T-helper 2 cell (primary cell): ENCODE measurements at places on chromosomes 13 and 19.

DNA sequence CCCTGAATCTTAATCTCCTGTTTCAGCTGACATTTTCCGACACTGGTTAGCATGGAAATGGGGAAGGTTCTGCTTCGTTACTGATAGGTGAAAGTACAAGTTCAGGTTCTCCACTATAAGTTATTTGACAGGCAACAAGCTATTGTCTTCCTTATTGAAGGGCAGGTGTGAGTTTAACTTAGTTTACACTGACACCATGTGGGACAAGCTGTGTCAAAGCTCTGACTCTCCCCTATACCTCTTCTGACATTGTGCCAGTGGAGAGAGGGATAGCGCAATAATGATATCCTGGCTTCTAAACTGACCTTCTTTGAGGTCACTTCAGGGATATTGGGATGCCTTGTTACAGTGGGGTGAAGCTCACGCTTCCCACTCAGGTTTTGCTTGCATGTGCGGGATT is 587.0 kb upstream of the SLITRK5 start:
- DNase-seq = no peak

DNA sequence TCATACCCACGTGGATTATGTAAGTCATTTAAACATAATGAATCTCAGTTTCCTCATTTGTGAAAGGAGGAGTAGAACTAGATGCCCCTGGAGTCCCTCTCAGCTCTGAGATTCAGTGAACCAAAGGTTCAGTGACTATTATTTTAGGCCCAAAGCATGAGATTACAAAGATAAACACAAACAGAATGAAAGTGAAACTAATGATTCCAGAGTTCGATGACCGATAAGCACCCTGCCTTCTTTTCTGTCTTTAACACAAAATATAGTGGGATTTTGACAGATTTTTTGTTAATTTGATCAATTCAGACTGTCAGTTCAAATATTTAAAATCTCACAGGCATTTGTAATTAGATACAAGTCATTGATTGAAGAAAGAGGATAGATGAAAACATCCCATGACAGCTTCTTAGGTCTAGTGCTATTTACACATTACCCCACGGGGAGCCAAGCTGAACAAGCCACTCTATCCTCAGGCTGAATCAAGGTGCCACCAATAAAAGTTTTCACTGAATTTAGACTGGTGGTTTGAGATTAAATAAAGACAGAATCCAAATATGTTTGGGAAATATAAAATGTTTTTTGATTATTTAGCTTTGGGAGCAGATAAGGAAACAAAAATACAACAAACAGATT is 64.6 kb upstream of the RAP2A start:
- peak; percentile 32 for DNase-seq

DNA sequence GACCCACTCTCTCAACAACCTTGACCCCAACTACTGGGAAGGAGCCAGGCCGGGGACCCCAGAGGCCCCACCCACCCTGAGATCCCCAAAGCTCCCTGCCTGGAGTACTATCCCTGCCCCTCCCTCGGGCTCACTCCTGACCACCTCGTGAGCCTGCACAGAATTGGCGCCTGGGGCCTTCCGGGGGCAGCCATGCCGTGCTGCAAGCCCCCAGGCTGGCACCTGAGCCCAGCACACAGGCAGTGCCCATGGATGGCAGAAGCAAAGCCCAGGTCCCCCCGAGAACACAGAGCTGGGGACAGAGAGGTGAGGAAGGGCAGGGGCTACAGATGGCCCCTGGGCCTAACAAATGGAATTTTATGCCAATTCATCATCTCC is 13.9 kb downstream of the LSM4 start:
- no peak for DNase-seq

DNA sequence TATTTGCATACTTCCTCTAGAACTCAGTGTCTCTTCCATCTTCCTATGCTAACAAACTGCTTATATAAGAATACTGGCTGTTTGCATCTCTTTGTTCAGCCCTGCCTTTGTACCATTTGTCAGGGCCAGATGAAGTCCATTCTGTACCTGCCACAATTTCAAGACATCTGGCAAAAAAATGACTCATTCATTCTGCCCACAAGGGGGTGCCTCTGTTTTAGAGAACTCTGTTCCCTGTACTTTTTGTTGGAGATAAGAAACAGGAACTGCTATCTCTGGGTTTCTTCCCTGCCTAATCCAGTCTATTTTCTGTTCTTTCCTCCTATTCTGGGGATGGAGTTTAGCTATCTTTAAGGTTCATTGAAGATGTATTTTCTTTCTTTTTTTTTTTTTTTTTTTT is 23.0 kb downstream of the ZNF568 start:
- DNase-seq = no peak

GRCh38 chr13:43127103-43127798 is 103.9 kb downstream of the DNAJC15 start:
- no peak for DNase-seq

DNA sequence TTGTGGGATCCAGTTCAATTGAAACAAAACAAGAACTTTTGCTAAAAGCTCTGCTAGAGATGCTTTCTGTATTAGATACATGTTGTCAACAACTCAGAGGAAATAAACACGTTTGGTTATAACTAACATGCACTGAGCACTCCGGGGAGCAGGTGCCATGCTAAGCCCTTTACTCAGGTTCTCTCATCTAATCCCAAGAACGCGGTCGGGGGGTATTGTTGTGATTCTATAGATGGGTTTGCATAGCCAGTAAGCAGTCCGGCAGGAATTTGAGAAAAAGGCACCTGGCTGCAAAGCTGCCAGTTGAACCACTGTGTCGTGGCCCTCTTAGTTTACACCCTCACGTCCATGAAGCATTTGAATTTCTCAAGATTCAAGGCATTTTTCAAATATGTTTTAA is 24.3 kb upstream of the SPACA7 start:
- DNase-seq = no peak

GRCh38 chr13:27583645-27584044 is 36.7 kb downstream of the LNX2 start:
- no peak for DNase-seq

- DNase-seq = no peak
These were observed 38.9 kb upstream of the IPO5 start for GRCh38 chr13:97914540-97914939.

GRCh38 chr13:97403893-97404750 is 29.8 kb upstream of the RAP2A start:
- DNase-seq = no peak

DNA sequence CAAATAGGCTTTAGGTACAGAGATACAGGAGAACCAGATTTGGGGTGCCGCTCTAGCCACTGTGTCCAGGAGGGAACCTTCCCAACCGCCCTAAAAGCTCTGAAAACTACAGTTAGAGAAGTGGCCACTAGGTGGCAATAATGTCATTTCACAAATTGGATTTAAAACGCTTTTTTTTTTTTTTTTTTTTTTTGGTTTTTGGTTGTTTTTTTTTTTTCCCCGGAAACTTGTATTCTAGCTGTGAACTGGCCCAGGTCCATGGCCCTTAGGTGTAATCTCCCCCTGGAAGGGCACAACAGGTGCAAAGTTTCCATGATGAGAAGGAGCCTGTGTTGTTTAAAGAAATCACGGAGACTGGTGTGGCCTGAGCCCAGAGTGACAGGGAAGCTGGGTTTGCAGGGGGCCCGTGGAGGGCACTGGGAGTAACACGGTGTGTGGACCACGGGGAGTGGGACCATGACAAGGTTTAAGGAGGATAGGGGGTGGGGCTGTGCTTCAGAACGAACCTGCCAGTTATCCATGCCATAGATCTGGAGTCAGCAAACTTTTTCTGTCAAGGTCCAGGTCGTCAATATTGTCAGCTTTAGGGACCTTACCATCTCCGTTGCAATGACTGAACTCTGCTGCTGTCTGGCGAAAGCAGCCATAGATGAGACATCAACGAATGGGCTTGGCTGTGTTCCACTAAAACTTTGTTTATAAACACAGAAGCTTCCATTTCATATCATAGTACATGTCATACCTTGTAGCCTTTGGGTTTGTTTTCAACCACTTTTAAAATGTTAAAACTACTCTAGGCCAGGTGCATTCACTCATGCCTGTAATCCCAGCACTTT is 10.1 kb downstream of the OR1I1 start:
- peak; percentile 66 for DNase-seq

- DNase-seq = no peak
These were observed 509 bp downstream of the TPP2 start for GRCh38 chr13:102597029-102597961.

DNA sequence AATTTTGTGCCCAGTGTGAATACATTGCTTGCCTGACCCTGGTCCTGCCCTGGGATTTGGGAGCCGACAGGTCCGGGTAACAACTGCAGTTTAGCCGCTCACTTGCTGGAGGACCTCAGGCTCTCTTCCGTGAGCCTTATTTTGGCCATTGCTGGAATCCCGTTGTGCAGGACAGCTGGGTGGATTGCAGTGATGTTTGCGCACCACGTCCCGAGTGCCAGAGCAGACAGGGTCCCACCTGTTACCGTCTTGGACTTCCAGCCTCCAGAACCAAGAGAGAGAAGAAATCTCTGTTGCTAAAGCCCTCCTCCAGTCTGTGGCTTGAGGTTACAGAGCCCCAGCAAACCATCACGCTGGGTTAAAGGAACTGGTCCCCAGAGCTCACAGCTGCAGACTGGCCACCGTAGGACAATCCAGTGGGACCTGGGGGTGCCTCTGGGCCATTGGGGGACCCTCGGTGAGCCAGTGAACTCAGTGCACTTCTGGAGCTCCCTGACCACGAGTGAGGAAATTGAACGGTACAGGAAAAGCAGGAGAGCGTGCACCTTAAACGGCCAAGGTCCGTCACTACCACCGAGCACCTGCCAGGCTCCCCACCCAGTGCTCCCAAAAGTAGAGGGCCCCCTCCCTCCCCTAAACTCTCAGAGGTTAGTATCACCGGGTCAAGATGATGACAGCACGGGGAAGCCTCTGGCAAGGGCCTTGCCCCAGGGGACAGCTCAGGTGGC is 92.9 kb downstream of the GNG7 start:
- DNase-seq = no peak

DNA sequence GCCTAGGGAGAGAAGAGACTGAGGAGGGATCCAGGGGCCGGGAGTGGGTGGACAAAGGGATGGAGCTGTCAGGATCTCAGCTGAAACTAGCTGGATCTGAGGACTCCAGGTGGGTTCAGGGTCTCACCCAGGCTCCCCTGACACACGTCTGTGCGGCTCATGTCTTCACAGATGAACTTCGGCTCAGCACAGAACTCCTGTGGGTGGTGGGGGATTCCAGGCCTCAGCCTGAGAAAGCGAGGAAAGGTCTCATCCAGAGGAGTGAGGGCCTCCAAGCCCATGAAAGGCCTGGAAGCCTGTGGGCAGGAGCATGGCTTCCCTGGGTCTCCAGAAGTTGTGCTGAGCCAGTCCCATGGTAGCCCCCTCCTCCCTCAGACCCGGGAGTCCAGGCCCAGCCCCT is 1.4 kb downstream of the CAPN12 start:
- DNase-seq = no peak
